Daoy (cell line): ENCODE measurements at places on chromosomes 6 and 20. TPM values are rescaled to one million over a fixed set of nuclear protein-coding genes. Genes with fewer than 3 reads are reported as not detected.

Gene ANGPT4
- under 0.01 and 0.03 TPM in 2 replicates for total RNA-seq

Gene HEY2
- 0.77 and 1.2 TPM in 2 replicates for total RNA-seq

GRCh38 chr6:131828951-131829350 is 21.1 kb downstream of the ENPP1 start:
- no peak for DNase-seq

Gene METTL24
- total RNA-seq = not detected in 2 replicates

Gene LY6G6F
- total RNA-seq = not detected in 2 replicates

- DNase-seq = no peak
Observed at GRCh38 chr6:15912505-15913400, 216.1 kb upstream of the MYLIP start.
